ENCODE measurements at places on chromosomes 4 and X. TPM values are rescaled to one million over a fixed set of nuclear protein-coding genes. Genes with fewer than 3 reads are reported as not detected.

Gene MAB21L2
- not detected for total RNA-seq

Gene UGT2B11
- not detected for total RNA-seq

Gene CD40LG
- 72.7 TPM for total RNA-seq

Gene PABPC5
- total RNA-seq, result not detected

Gene DDIT4L
- not detected for total RNA-seq

Gene IL9R
- total RNA-seq, result 20.4 TPM

Gene GLUD2
- 0.29 TPM for total RNA-seq

Gene HTN3
- not detected for total RNA-seq

Gene CLCN4
- total RNA-seq, result not detected

Gene OPHN1
- 0.08 TPM for total RNA-seq

Gene VEGFC
- not detected for total RNA-seq

Gene HDAC6
- total RNA-seq, result 103 TPM

Gene ANXA10
- not detected for total RNA-seq

Gene NEIL3
- 27.5 TPM for total RNA-seq

Gene PDE5A
- 0.12 TPM for total RNA-seq

Gene FAM199X
- 12.0 TPM for total RNA-seq

Gene TEX13C
- not detected for total RNA-seq

All from activated naive CD4-positive, alpha-beta T cell treated with anti-CD3 and anti-CD28 coated beads, Interleukin-2, amount 10 ng/mL, durations not matched to agents 5 hours and 36 hours (primary cell).